ENCODE measurements at places on chromosomes 12 and 14.

GRCh38 chr12:71242511-71242910 is 84.7 kb upstream of the TSPAN8 start:
- DNase-seq: no peak

- no peak for DNase-seq
These were observed 27.8 kb downstream of the CHGA start for GRCh38 chr14:92950773-92951172.

GRCh38 chr14:58598028-58598803 is 39.5 kb upstream of the DACT1 start:
- no peak for DNase-seq

DNA sequence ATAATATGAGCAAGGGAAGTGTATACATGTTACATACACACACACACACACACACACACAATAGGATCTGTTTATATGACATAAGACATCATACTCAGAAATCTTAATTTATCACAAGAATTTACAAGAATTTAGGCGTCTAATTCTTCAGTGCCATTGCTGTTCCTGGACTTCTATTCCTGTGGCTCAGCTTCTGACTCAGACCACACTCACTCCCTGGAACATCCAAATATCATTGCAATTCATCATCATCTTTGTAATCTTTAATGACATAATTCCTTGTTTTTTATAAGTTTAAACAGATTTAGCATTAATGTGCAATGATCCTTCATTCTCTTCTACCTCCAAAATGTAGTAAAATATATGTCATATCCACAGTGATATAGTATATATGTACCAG is 544.2 kb downstream of the FOXG1 start:
- DNase-seq: no peak
